CD4-positive, CD25-positive, alpha-beta regulatory T cell (primary cell): ENCODE measurements at places on chromosomes 6 and 20.

DNA sequence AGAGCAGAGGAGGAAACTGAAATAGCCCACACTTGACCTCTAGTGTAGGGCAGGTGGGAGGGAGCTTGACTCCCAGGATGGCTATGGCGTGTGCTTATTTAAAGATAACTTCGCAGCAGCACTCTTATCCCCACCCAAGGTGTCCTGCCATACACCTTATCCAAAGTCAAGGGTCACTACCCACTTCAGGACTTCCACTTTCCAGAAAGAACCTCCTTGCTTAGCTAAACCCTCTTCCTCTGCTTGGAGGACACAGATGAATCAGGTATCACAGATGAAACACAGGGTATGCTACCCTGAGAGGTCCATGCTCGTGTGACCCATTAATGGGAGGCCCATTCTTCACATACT, 2.3 kb downstream of the RIN2 start:
- DNase-seq = no peak

- DNase-seq = no peak
Measured at GRCh38 chr6:87738744-87739143, 36.7 kb upstream of the AKIRIN2 start.

DNA sequence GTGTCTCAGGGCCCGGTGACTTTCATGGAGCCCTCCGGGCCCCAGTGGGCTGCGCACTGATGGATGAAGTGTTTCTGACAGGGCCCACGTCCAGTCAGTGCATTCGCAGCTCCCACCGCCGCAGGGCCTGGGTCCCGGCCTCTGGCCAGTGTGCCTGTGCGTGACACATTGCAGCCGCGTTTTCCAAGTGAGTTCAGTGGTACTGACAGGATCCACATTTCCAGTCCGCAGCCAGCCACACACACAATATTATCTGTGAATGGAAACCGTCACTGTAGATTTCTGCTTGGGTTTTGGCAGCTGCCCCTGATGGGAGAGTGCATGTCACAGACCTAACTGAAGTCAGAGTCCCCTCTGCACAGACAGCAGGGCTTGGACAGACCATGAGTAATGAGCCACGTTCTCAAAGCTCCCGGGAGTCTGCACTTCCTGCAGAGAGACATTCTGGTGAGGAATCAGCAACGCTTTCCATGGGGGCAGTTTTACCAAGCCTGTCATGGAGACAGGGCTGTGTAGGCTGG, 171.4 kb downstream of the MYLK4 start:
- no peak for DNase-seq

DNA sequence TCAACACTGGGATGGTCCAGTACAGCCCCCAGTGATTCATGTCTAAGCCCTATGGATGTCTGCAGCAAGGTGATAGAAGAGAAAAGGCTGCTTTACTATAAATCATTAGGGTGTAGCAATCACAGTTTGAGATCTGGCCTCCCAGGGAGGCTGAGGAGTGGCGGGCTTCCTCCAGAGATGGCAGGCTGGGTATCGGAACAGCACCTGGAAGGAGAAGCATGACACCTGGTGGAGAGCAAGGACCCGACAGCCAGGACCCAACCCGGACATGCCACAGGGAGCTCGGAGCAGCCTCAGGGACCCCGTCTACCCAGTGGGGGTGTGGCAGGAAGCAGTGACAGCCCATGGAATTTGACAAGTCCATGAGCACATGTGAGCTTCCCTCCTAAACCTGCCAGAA, 114.8 kb upstream of the CD93 start:
- DNase-seq = no peak

GRCh38 chr6:408599-409102, 17.1 kb downstream of the IRF4 start:
- no peak for DNase-seq

DNA sequence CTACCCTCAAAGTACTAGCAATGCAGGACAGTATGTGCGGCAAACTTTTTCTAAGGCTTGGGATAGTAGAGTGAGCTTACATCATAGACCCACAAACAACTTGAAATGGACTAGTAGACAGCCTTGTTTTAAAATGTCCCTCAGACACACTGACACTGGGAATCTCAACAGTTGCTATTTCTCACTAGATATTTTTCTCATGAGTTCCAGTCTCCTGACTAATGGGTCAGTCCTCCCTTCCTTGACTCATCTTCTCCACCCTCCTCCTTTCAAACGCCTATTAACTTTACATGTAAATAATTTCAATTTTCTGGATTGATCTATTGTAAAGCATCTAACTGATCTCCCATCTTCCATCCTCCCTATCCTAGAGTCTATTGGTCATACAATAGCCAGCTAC, 308.3 kb upstream of the PREP start:
- DNase-seq = no peak

GRCh38 chr20:32271620-32272019, 5.8 kb upstream of the KIF3B start:
- DNase-seq = no peak

- DNase-seq = no peak
Measured at GRCh38 chr20:33828326-33828844, 17.2 kb downstream of the CHMP4B start.

DNA sequence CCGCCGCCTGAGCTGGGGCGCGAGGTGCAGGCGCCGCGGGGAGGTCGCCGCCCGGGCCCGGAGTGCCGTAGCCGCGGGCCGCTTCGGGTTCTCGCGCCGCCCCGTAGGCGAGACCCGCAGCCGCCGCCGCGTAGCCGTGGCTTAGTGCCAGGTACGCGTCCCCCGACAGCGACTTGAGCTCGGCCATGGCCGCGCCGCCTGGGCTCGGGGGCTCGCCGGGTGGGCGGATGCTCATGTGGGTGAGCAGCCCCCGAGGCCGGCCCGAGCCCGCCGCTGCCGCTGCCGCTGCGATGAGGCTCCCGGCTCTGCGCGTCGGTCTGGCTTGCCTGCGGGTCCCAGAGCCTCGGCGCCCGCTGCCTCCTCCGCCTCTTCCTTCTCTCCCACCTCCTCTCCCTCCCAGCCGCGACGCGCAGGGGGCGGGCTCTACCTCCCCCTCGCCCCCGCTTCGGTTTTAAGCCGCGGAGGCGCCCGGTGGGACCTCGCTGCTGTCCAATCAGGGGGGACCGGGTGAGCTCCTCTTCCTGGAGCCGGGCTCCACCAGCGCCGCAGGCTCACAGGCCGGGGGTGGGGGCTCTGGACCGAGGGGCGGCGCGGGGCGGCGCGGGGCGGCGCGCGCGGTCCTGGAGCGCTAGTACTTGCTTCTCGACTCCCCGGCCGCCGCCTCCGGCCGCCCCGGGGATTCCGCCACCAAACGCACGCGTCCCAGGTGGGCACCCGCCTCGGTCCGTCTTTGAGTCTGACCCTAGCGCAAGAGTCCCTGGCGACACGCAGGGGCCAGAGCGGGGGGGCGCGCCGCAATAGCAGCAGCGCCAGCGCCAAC, at the start of gene BHLHE23:
TSS of gene BHLHE23 (minus strand) at position 425 of the 820 bp plus-strand sequence. CDS start at position 235, 190 bp downstream.
- DNase-seq = no peak

- DNase-seq = no peak
Measured at GRCh38 chr20:2814076-2814475, 711 bp upstream of the C20orf141 start.

- no peak for DNase-seq
Measured at GRCh38 chr6:21808045-21808470, 214.5 kb downstream of the SOX4 start.

DNA sequence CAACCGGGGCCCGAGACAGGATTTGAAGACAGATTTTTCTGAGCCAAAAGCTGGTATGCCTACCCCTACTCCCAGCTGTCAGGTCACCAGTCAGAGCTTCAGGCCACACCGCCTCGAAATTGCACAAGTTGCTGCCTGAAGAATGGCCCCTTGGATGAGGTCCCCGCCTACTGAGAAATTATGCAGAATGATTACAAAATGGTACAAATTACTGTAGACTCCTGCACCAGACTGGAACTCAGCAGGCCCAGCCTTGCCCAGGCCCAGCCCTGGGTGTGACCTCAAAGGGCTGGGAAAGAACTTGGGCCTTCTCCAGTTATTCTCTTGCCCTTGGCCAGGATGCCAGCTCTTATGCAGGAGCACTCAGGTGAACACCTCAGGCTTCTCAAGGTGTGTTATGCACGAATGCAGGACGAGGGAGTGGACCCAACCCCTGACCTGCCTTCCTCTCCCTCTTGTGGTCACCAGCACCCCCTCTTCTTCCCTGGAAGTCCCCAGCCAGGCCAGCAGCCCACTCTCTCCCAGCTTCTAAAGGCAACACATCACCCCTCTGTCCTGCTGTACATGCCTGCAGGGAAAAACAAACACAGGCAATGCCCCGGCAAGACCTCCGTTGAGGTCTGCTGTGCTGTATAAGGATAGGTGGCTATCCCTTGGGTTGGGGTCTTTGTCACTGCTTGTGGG, 88.7 kb upstream of the NAA20 start:
- no peak for DNase-seq

DNA sequence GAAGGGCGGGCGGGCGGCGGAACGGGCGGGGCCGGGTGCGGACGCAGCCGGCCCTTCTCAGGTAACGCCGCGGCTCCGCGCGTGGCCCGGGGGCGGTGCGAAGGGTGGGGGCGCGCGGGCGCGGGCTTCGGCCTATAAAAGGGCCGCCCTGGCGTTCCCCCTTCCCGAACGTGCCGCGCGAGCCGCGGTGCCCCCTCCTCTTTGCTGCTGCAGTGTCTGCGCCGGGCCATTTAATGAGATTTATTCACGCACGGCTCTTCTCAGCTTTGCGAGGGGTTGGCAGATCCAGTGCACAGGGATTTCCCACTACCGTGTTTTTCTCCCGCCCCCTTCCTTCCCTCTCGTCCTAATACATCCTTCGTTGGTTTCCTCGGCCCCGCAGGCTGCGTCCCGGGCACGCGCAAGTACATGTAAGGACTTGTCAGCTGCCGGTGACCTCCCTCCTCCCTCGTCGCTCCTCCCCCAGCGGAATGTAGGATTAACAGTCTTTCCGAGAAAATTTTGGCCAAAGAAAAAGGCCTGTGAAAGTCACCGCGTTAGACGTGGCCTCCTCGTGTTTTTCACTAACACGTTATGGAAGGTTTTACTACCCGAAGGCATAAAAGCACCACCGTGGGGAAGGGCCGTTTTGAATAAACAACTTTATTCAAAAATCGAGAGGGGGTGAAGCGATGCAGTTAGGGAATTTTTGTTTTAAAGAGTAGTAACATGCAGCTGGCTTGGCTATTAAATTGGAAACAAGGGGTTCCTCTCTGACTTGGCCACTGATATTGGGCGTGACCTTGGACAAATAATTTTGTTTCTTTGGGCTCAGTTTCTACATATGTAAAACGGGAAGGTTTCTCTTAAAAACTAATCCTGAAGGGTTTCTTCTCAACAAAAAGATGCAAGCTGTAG, 966 bp upstream of the REV3L start:
- DNase-seq = no peak

GRCh38 chr6:1667012-1667804, 57.5 kb downstream of the FOXC1 start:
- no peak for DNase-seq

- no peak for DNase-seq
Measured at GRCh38 chr6:163974322-163974721, 559.8 kb downstream of the QKI start.

- DNase-seq = no peak
Measured at GRCh38 chr20:34604980-34605788, 46.7 kb downstream of the MAP1LC3A start.

DNA sequence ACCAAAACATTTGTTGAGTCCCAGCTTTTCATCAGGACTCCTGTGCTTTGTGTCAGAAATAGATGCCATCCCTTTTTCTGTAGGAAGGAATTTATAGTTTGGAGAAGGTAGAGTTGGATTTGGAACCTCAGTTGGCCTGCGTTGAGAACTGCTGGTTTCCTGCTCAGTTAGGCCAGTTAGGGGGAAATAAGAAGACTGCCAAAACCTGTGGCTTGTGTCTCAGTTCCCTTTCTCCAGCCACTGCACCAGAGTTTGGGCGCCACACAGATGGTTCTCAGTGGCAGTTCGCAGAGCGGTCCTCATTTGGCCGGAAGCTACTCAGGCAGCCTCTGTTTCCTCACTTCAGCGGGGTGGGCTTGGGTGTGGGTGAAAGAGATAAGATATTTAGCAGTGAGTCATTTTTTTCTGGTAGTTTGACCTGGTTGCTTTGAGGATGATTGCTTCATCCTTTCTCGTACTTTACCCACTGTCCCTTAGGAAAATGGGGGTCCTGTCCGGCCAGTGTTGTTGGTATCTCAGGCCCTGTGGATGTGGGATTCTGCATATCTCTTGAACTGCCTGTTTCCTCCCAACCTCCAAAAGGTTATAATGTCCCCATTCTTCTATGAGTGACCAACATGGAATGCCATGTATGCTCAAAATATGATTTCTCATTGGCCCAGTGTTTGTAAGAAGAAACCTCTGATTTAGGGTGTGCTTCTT, 53.7 kb downstream of the JARID2 start:
- no peak for DNase-seq

DNA sequence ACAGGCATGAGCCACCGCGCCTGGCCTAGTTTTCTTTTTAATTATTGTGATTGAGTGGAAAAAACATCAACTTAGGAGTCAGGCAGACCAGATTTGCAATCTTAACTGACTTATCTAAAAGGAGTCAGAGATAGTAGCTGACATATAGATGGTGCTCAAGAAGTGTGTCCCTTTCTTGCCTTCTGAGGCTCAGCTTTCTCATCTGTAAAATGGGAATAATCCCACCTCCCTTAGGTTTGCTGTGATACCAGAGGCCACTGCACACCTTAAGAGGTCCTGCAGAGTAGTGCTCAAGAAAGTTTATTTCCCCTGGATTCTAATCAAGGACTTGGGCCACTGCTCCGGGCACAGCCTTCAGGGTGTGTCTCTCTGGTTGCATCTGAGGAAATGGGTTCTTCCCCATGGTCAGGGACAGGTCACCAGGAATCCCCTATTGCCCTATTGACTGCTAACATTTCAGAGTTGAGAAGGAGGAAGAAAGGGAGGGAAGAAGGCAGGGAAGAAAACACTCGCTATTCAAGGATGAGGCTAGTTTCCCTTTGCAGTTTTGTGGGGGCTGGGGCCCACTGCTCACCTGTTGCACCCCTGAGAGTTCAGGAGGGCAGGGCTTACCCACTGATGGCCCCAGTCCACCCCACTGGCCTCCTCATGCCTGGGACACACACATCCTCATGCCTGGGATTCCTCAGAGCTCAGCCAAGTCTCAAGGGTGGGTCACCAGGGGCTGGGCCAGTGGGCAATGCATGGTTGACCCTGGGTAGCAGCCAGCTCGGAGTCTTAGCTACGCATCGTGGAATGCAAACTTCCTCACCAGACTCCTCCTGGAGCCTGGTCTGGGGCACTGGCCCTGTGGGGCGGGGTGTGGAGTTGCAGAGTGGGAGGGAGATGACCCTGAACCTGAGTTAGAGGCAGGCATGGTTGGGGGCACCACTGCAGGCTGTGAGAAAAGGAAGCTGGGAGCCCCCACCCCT, 21.2 kb downstream of the C6orf132 start:
- DNase-seq = no peak

- no peak for DNase-seq
Measured at GRCh38 chr6:81842254-81842653, 89.8 kb upstream of the TENT5A start.

- no peak for DNase-seq
Measured at GRCh38 chr6:80477591-80477990, 371.1 kb downstream of the BCKDHB start.
